ENCODE measurements at places on chromosomes 2 and 18. TPM values are rescaled to one million over a fixed set of nuclear protein-coding genes. Genes with fewer than 3 reads are reported as not detected.

DNA sequence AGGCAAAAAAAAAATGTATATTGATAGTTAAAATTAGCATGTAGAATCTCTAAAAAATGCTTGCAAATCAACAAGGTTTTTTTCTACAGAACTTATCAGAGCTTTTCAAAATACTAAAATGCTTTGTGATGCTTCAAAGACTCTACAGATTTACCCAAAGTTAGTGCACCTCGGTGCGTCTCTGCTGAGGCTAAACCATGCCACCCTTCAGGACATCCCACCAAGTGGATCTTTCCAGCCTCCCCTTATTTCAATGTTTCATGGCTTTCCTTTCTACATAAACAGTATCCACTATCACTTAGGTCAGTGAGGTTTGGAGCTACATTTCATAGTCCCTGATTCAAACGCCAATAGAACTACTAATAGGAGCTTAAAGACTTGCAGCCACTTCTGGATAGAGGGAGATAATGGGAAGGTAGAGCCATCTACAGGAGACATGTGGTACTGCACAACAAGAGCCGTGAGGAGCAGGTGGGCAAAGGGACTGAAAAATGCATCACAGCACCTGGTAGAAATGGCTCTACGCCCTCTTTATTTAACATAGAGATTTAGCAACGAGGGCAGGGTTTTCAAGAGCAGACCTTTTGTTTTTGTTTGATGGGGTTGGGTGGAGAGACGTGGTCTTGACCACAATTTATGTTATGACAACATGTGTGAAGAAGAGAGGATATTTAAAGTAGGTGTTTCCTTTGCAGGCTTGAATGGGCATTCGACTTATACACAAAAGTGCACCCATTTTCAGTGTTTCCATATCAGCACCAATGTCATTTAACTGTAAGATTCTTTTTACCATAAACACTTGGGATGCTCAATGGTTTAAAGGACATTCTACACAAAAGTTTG is 56.1 kb upstream of the SLC35G4 start:
- peak; percentile 17 for DNase-seq

DNA sequence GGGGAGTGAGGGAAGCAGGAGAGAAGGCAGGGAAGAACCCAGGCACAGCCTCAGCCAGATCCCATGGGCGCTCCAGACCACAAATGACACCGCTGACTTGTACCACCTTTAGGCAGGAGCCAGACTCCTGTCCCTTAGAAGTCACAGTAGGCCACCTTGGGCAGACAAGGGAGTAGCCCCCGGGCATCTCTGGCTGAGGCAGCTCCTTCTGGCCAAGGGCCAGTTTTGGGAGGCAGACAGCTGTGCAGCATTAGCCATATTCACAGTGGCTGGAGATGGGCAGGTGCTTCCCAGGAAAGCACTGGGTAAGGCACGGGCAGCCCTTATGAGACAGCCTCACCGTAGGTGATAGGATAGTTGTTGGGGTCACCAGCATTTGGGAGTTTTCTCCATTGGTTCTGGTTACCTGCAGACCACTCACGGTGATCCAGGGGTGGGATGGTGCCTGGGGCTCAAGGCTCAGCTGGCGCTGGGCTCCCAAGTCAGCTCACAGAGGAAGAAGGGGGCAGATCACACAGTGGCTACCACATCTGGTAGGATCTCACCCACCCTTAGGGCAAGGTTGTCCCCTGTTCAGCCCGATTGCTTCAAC is 2.1 kb downstream of the ASTL start:
- DNase-seq, result no peak

GRCh38 chr2:240799033-240799820 is 20.8 kb downstream of the KIF1A start:
- DNase-seq, result no peak

- no peak for DNase-seq
Observed at GRCh38 chr2:113180131-113180946, 6.6 kb downstream of the PSD4 start.

- DNase-seq, result no peak
Observed at GRCh38 chr2:7034303-7034702, 117.1 kb downstream of the RNF144A start.

- no peak for DNase-seq
Observed at GRCh38 chr2:43790147-43790546, 16.3 kb downstream of the DYNC2LI1 start.

GRCh38 chr2:45256173-45256866 is 247.1 kb upstream of the SIX2 start:
- no peak for DNase-seq

CCDC138 gene
- total RNA-seq, result 4.2 TPM

CRACDL gene
- 20.8 TPM for total RNA-seq

SERPINB10 gene
- total RNA-seq, result not detected

- no peak for DNase-seq
Observed at GRCh38 chr2:56519806-56520205, 336.0 kb downstream of the CCDC85A start.

GRCh38 chr2:168326572-168326971 is 79.2 kb upstream of the STK39 start:
- DNase-seq, result no peak

DNA sequence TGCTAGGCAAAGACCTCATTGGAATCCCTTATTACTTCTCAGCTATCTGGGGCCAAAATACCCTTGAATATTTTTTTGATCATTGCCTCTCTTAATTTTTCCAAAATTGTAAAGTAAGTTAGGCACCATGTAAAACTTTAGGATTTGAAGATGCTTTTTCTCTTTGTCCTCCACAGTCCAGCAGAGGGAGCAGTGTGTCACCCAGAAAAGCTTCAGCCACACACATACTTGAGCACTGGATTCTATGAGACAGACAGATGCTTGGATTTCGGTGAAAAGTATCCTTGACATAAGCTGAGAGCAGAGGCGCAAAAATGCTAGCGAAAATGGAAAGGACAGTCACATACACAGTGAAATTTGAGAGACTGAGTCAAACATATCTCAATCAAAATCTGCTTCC is 74.7 kb upstream of the KCNJ3 start:
- DNase-seq, result peak; percentile 26

SRBD1 gene
- 16.5 TPM for total RNA-seq

DNA sequence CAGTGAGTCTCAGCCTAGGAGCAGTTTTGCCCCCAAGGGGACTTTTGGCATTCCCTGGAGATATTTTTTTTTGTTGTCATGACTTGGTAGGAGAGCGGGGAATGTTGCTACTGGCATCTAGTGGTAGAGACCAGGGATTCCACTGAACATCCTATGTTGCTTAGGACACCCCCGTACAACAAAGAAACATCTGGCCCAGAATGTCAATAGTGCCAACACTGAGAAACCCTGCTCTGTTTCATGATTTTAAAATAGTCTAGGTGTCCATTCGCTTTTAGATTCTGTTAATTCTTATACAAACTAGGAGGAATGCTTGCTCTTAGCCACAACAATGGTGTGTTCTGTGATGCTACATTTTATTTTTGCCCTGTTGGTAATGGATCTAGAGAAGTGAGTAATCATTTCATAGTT is 225.8 kb upstream of the SIX3 start:
- no peak for DNase-seq

DNA sequence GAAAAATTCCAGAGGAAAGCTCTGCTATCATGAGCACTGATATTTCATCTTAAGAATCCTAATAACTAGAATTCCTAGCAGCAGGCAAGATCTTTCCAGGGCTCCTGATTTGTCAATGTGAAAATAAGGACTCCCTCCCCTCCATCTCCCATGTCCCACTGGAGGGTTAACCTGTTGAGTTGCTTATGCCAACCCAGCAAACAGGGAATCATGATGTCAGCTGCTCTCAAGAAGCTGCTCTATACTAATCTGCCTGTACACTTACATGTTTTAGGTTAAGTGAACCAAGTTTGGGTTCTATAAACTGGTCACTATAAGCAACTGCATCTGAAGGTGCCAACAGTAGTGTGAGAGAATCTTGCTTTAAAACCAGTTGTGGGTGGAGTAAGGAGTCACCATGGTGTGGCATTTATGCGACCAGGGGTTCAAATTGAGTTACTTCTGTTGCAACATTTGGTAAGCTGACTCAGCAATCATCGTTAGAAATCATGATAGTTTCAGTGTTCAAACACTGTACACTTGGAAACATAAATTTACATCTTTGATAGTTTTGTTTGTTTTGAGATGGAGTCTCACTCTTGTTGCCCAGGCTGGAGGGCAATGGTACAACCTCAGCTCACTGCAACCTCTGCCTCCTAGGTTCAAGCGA is 53.4 kb downstream of the STK25 start:
- DNase-seq, result no peak
